ENCODE measurements at places on chromosomes 5 and 9.

DNA sequence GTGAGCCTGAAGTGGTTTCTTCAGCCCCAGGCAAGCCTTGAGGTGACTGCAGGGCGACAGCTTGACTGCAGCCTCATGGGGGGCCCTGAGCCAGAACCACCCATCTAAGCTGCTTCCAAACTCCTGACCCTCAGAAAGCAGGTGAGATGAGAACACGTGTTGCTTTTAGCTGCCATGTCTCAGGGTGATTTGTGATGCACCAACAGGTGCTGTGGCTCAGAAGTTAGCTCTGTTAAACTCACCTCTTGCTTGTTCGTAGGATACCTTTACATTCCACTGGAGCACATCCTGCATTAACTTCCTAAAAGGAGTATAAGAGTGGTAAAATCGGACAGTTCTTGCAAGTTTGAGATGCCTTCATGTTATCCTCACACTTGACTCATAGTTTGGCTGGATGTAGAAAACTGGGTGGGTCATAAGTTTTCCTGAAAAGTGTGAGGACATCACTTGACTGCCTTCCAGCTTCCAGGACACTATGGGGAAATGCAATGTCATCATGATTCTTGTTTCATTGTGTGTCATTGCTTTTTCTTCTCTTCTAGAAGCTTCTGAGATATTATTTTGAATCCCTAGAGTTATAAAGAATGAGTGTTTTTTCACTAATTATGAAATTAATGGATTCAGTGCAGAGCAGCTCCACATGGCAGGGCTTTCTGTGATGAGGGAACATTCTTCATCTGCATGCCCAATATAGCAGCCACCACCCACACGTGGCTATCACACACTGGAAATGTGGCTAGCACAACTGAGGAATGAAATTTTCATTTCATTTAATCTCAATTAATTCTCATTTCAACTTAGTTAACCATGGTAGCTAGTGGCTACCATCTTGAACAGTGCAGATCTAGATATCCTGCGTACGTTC, 92.3 kb downstream of the HSD17B3 start:
- DNase-seq, result no peak

DNA sequence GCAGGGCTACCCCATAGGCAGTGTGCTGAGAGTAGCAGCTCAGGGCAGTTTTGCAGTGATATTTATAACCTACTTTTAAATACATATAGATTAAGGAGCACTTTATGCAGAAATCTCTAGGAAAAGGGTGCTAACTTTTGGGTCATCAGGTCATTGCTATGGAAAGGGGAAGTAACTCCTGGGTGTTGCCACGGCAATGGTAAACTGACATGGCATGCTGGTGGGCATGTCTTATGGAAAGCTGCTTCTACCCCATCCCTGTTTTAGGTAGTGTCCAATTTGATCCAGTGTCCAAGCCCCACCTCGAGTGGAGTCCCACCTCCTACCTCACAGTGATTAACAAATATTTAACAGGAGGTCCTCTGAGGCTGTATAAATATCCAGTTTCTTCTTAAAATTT, 56.8 kb upstream of the XPA start:
- DNase-seq, result no peak

DNA sequence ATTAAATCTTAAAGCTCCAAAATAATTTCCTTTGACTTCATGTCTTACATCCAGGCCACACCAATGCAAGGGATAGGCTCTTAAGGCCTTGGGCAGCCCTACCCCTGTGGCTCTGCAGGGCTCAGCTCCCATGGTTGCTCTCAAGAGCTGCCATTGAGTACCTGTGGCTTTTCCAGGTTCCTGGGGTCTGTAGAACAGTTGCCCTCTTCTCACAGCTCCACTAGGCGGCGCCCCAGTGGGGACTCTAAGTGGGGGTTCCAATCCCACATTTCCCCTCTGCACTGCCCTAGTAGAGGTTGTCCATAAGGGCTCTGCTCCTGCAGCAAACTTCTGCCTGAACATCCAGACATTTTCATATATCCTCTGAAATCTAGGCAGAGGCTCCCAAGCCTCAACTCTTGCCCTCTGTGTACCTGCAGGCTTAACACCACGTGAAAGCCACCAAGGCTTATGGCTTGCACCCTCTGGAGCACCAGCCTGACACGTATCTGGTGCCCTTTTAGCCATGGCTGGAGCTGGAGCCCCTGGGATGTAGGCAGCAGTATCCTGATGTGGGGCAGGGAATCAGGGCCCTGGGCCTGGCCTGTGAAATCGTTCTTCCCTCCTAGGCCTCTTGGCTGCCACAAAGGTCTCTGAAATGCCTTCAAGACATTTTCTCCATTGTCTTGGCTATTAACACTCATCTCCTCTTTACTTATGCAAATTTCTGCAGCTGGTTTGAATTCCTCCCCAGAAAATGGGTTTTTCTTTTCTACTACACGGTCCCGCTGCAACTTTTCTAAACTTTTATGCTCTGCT, 185.1 kb downstream of the SMARCA2 start:
- no peak for DNase-seq

- DNase-seq, result no peak
Observed at GRCh38 chr5:111784491-111785181, 27.6 kb upstream of the NREP start.

- no peak for DNase-seq
Observed at GRCh38 chr5:17910318-17910717, 276.1 kb downstream of the TAF11L14 start.

- DNase-seq, result no peak
Observed at GRCh38 chr9:116350213-116350612, 196.6 kb downstream of the PAPPA start.

DNA sequence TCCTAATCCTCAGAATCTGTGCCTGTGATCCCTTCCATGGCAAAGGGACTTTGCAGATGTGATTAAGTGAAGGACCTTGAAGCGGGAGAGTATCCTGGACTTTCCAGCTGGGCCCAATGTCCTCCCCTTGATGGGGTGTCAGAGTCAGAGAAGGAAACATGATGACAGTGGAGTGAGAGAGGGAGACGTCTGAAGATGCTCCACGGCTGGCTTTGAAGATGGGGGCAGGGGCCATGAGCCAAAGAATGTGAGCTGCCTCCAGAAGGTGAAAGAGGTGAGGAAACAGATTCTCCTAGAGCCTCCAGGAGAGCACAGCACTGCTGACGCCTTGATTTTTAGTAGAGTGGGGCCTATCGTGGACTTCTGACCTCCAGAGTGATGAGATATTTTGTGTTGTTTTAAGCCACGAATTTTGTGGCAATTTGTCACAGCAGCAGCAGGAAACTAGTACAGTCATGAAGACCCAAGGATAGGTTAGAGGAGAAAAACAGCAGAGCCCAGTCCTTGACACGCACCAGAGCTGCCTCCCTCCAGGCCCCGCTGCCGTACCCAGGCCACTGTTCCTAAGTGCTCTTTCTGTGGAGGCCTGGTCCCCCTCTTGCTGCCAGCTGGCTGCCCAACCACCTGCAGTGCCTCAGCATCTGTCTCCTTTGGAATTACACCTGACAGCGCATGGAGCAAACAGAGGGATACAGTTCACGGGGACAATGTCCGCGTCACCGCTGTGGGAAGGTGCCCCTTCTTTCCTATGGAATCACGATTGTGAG, 78.1 kb downstream of the MACROH2A1 start:
- DNase-seq, result no peak

DNA sequence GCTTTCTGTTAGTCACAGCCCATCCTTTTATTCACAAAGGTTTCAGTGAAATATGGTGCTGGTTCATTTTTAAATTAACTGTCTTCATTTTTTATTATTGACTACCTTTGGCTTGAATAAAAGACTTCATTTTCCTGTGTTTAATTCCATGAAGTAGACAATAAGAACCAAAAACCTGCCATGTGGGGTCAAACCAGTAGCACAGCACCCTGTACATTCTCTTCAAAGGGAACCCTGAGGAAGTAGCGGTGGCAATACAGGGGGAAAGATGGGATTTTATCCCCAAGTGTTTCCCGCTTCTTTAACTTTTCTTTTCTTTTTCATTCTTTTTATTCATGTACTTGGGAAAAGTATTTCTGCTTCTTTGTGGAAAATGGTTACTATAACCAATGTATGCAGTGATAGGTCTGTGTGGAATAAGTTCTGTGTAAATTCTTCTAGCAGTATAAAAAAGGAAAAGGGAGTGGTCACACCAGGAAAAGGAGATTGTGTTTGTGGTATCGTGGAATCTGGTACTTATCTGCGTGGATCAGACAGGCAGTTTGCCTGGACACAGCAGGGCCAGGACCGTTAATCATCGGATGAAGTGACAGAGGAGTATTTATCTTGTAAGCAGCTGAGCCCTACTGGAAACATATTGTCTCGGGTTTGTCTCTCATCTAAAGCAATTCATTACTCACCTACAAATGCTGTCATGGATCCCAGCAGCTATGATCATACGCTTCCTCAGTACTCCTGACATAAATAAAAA, 94.2 kb downstream of the PPIC start:
- DNase-seq, result no peak

DNA sequence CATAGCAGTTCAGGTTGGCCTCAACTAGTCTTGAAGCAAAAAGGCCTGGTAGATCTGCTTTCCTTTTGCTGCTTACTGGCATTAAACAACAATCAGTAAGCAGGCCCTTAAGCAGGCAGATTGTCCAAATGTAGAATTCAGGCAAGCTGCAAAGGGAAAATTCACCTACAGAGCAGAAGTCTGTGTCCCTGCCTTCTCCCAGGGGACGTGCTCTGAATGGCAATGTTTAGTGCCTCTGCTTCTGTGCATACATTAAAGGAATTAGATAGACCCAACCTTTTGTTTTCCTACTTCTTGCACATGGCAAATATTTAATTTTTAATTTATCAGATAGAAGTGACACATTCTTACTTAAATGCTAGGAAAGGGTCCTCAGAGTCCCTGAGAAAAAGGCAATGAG, 328.8 kb upstream of the PIK3R1 start:
- no peak for DNase-seq

DNA sequence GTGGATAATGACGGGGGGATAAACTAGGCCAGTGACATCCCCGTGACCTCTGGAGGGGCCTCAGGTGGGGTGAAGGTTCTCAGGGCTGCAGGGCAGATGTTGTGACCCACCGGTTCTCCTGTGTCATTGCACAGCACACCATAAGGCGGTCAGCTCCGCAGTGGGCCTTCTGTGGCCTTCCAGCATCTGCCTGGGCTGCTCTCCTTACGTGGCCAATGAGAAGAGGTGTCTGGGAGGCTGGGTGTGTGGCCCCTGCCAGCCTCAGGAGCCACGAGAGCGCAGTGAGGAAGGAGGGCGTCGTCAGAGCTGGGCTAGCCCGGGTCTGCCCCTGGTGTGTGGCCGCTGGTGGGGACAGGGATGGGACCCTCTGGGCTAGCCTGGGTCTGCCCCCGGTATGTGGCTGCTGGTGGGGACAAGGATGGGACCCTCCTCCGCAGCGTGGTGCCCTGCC, 48.7 kb downstream of the COL5A1 start:
- no peak for DNase-seq

DNA sequence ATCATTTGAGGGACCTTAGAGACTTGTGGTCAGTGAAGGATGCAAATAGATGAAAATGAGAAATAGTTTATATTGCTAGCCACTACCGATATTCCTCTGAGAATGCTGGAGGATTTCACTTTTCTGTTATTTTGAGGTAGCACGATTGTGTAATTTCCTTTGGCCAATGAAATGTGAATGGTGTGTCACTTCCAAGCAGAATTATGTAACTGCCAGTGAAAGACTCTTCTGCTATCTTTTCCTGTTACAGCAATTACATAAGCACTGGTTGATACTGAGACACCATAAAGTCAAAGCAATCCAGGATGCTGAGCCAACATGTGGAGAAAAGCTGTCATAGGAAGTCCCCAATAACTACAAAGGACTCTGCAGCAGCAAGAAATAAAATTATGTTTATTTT, 3.6 kb upstream of the PCDHA2 start:
- no peak for DNase-seq

- no peak for DNase-seq
Observed at GRCh38 chr5:60161340-60161934, 267.9 kb upstream of the PDE4D start.

GRCh38 chr5:111598996-111599395, 86.7 kb upstream of the STARD4 start:
- DNase-seq, result no peak

DNA sequence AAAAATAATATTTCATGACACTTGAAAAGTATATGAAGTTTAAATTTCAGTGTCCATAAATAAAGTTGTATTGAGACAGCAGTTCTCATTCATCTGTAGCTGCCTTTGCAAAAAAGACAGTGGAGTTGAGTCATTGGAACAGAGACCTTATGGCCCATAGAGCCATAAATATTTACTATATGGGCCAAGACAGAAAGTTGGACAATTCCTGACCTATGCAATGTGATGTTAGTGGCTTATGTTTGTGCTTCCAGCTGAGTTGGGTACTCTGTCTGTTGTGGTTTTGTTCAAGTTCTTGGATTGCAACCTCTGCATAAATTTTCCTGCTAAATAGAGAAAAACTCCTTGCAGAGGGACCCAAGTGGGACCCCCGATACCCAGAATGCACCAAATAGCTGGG, 69.8 kb downstream of the KCNIP1 start:
- DNase-seq, result no peak

- DNase-seq, result no peak
Observed at GRCh38 chr5:171270136-171270535, 38.9 kb upstream of the TLX3 start.

GRCh38 chr5:132219981-132220380, 7.7 kb downstream of the P4HA2 start:
- no peak for DNase-seq

DNA sequence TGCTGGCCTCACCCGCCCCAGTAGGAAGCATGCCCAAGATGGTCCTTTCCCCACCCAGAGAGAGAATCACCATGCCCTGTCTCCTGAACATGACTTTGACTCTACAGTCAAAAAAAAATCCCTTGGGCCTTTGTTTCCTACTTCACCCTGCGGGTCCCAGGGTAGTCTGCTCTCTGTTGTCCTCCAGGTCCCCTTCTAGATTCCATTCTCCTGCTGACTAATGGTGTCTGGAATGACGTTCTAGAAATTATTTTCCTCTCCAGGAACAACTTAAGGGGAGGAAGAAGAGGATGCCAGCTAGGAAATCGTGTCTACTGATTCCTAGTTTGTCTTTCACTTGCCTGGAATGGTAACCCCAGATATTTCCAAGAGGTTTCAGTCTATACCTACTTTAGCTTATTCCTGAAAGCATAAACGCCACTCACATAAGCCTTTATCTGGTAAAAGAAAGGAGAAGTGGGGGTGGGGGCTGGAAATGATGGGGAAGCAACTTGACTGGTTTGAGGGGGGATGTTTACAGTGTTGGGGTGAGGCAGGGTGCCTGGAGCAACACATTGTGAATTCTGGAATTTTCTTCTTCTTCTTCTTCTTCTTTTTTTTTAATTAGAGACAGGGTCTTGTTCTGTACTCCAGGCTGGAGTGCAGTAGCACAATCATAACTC, 93.9 kb downstream of the SNX18 start:
- DNase-seq, result no peak

Measured in activated T-cell treated with anti-CD3 and anti-CD28 coated beads for 4 hours (primary cell).